SJCRH30 (cell line): ENCODE measurements at places on chromosomes 5 and 9. TPM values are rescaled to one million over a fixed set of nuclear protein-coding genes. Genes with fewer than 3 reads are reported as not detected.

GRCh38 chr9:109739760-109740159 lies 40.2 kb upstream of the PALM2AKAP2 start:
- no peak for DNase-seq

- no peak for DNase-seq
These were observed 21.7 kb downstream of the SKIC3 start for GRCh38 chr5:95533106-95533505.

GRCh38 chr5:149345892-149346222 lies 558 bp downstream of the GRPEL2 start:
- DNase-seq, result no peak

- DNase-seq, result no peak
These were observed 48.6 kb downstream of the PSMB7 start for GRCh38 chr9:124366476-124367220.

- DNase-seq, result peak; percentile 22
These were observed 8.8 kb upstream of the LCP2 start for GRCh38 chr5:170306381-170306831.

- no peak for DNase-seq
These were observed 607.1 kb downstream of the TLE1 start for GRCh38 chr9:81082221-81082620.

- DNase-seq, result no peak
These were observed 84.7 kb downstream of the GOLPH3 start for GRCh38 chr5:32089146-32090000.

GRCh38 chr5:180804129-180804618 lies 1.6 kb upstream of the MGAT1 start:
- DNase-seq, result no peak

GRCh38 chr5:173463207-173463606 lies 135.0 kb upstream of the STC2 start:
- no peak for DNase-seq

Gene MSH3
- total RNA-seq, result 30.4 and 32.5 TPM in 2 replicates
